ENCODE measurements at places on chromosomes 2 and 18. TPM values are rescaled to one million over a fixed set of nuclear protein-coding genes. Genes with fewer than 3 reads are reported as not detected.
A peak's percentile ranks its signal among the peaks of the same experiment; 100 is the strongest.

Gene IGFBP5
- polyA plus RNA-seq, result 1,464 TPM

DNA sequence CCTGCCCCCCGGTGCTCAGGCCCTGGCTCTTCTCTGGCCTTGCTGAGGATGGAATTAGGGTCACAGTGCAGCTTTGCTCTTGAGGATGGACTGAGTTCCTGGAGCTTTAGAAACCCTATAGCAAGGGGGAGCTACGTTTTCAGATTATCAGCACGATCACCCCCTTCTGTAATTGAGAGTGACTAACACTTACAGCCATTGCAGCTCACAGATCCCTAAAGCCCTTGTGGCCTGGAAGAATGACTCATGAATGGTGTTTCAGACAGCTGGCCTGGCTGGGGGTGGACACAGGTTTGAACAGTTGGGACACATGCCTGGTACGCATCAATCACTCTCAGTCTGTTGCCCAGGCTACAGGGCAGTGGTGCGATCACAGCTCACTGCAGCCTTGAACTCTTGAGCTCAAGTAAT, 79.7 kb upstream of the IGFBP5 start:
- H3K27me3 ChIP-seq, result no peaks in the 10 kb centered on the region
- H3K4me3 ChIP-seq, result no peak overlapping the region
- DNase-seq, result peak; percentile 50
- H3K4me1 ChIP-seq, result peaks cover 8% of the 10 kb centered on the region
- no peak overlapping the region for H3K27ac ChIP-seq
- H3K36me3 ChIP-seq, result no peaks in the 10 kb centered on the region

GRCh38 chr18:75530566-75531211, 103.2 kb upstream of the SMIM21 start:
- no peaks in the 10 kb centered on the region for H3K27me3 ChIP-seq
- no peak for DNase-seq
- H3K4me1 ChIP-seq, result no peaks in the 10 kb centered on the region
- H3K4me3 ChIP-seq, result no peak overlapping the region
- no peaks in the 10 kb centered on the region for H3K36me3 ChIP-seq

DNA sequence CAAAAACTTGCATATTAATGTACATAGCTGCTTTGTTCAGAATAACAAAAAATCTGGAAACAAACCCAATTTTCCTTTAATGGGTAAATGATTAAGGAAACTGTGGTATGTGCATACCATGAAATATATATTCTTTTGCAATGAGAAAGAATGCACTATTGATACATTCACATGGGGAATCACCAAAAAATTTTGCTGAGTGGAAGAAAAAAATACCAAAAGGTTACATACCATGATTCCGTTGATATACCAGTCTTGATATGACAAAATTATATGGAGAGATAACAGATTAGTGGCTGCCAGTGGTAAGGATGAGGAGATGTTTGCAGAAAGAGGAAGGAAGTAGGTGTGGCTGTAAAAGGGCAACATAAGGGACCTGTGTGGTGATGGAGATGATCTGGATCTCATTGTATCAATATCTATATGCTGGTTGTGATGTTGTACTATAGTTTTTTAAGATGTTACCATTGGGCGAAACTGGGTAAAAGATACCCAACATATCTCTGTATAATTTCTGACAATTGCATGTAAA, 54.6 kb upstream of the BCL2L11 start:
- no peaks in the 10 kb centered on the region for H3K36me3 ChIP-seq
- no peaks in the 10 kb centered on the region for H3K27me3 ChIP-seq
- no peak for DNase-seq
- H3K4me3 ChIP-seq, result no peak overlapping the region
- H3K27ac ChIP-seq, result no peak overlapping the region
- no peaks in the 10 kb centered on the region for H3K4me1 ChIP-seq

GRCh38 chr2:120496759-120497158, 150.8 kb downstream of the INHBB start:
- no peaks in the 10 kb centered on the region for H3K36me3 ChIP-seq
- no peak overlapping the region for H3K4me3 ChIP-seq
- DNase-seq, result no peak
- no peaks in the 10 kb centered on the region for H3K27me3 ChIP-seq

GRCh38 chr2:105052773-105053172, 14.9 kb downstream of the MRPS9 start:
- no peaks in the 10 kb centered on the region for H3K36me3 ChIP-seq
- H3K4me3 ChIP-seq, result no peak overlapping the region
- H3K27ac ChIP-seq, result no peak overlapping the region
- DNase-seq, result no peak
- H3K27me3 ChIP-seq, result no peaks in the 10 kb centered on the region
- H3K4me1 ChIP-seq, result no peaks in the 10 kb centered on the region

DNA sequence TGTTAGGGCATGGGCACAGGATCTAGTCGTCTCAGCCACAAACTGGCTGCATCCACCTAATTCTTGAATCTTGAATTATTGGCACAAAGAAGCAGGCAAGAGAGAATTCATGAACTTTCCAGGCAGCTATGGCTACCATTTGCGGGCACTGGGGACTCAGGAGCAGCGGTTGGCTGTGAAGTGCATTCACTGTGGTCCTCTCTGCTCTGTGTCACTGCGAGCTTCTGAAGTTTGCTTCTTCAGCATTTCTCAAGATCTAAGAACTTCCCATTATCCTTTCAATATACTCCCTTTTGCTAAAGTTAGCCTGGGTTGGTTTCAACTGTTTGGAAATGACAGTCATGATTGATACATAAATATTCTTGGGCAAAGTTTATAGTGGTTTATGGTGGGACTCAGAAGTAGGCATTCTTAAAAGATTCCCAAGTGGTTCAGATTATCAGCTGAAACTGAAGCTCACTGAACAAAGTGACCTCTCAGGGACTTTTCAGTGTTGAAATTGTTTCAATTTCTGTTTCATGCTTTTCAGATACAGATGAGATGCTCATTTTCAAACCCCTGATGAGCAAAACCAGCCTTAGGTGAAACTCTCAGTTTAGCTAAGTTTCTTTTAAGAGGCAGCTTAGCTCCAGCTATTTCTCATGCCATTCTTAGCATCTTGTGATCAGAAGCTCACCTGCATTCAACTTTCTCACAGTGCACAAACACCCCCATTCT, 1258.3 kb upstream of the GYPC start:
- H3K27me3 ChIP-seq, result no peaks in the 10 kb centered on the region
- no peak for DNase-seq
- H3K4me1 ChIP-seq, result no peaks in the 10 kb centered on the region

GRCh38 chr2:47509250-47509649, 106.3 kb downstream of the MSH2 start:
- no peak for DNase-seq
- no peaks in the 10 kb centered on the region for H3K36me3 ChIP-seq
- no peaks in the 10 kb centered on the region for H3K27me3 ChIP-seq
